GDM1 (cell line): ENCODE measurements at places on chromosomes 7 and 10.

DNA sequence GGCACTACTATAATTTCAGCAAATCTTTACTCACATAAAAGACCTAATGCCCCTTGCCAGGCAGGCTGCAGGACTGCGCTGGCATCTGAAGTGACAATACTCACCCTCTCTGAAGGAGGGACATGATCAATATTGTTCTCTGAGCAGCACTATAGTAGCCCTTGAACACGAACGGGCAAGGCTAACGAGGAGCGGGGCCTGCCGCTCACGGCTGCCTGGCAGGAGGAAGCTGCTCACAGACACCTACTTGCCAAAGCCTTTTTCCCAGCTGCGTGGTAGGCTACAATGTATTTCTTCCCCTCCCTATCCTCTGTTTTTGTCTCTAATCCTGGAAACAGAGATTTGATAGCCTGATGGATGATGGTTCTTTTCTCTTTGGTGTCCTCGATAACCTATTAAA is 19.9 kb downstream of the PUS7 start:
- DNase-seq = no peak

- DNase-seq = no peak
Measured at GRCh38 chr10:97180363-97180755, 5.4 kb downstream of the SLIT1 start.

- no peak for DNase-seq
Measured at GRCh38 chr10:86254081-86254480, 112.5 kb downstream of the GRID1 start.

DNA sequence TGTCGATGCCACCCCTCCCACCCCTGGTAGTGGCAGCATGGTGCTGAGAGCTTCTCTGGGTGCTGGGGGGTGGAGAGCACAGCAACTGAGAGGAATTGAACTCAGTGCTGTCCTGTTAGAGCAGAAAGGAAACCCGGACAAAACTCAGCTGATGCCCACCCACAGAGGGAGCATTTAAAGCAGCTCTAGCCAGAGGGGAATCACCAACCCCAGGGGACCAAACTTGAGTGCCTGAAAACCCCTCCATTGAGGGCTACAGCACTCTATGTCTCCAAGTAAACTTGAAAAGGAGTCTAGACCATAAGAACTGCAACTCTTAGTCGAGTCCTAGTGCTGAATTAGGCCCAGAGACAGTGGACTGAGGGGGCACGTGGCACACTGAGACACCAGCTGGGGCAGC is 16.8 kb upstream of the FOXI2 start:
- DNase-seq = no peak

GRCh38 chr10:130941886-130942285 is 369.6 kb downstream of the TCERG1L start:
- no peak for DNase-seq

DNA sequence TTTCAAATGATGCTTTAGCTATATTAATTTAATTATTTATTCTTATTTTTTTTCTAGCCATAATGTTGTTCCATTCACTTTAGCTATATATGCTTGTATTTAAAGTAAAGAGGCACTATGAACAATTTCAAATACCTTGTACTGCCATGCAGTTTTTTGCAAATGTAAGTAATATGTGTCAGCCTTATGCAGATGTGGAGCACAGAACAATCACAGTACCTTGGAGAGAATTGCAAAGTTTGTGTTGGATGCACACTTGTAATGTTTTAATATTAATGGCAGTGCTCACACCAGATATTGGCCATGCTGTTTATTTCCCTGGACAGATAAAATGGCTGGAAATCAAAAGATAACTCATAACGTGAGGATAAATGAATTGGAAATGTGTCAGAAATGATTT is 663.5 kb upstream of the SEMA3D start:
- no peak for DNase-seq

DNA sequence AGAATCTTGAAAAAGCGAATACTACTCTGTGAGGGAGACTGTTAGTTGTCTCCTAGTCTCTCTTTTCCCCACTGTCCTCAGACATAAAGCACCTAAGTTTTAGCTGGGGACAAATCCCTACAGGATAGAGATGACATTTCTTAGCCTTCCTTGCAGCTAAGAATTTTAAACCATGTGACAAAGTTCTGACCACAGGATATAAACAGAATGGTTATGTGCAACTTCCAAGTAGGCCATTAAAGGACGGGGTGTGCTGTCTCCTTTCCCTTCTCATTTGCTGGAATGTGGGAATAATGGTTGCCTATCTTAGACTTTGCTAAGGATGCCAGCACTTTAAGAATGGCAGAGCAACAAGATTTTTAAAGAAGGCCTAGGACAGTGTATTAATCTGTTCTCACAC is 74.9 kb upstream of the PRPS1L1 start:
- DNase-seq = no peak

DNA sequence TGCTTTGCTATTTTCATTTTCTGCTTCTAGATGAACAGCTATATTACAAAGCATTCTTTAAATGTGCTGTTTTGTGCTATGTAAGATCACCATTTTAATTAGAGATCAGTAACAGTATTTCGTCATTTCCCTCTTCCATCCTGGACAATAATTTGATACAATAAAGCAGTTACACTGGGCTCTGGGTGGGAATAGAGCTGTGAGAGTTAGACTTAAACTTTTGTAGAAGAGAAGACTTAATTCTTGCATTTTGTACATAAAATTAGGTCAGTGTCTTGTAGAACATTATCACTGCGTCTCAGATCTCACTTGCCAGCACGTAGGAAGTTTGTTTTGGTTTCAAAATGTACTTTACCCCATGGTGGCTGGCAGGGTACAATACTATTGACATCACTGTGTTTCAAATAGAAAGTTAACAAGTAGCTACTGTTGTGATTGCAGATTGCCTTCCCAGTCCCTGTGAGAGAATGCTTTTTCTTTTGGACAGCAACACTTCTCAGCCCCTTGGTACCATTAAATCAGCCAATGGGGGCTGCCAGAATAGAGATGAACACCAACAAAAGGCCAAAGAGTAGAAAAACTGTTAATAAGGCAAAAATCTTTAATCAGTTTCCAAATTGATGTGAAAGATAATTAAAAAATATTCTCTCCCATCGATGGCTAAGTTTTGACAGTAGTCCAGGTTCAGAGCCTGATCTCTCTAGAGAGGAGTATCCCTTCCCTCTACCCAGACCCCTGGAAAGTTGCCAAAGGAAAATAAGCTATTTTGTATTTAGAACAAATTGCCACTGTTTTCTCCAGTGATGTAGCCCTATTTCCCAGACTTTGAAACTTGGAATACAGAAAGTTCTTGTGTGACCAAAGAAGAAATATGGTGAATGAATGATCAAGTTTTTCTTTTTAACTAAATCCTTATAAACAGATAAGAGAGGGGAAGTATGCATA is 35.1 kb downstream of the SMNDC1 start:
- no peak for DNase-seq

DNA sequence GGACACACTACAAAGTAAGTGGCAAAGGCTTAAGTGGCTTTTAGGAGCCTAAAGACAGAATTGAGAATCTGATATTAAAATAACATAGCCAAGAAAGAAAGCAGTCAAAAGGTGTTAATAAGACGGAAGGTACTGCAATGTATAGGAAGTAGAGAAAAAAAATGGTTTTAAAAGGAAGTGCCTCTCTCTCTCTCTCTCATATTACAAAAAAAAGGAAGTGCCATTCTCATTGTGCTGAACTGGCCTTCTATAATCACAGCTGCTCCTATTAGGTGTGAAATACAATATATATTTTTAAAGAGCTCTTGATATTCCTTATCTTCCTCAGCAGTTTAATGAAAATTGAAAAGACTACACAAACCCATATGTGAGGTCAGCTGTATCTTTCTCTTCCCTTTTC is 199.4 kb upstream of the NPVF start:
- DNase-seq = no peak

DNA sequence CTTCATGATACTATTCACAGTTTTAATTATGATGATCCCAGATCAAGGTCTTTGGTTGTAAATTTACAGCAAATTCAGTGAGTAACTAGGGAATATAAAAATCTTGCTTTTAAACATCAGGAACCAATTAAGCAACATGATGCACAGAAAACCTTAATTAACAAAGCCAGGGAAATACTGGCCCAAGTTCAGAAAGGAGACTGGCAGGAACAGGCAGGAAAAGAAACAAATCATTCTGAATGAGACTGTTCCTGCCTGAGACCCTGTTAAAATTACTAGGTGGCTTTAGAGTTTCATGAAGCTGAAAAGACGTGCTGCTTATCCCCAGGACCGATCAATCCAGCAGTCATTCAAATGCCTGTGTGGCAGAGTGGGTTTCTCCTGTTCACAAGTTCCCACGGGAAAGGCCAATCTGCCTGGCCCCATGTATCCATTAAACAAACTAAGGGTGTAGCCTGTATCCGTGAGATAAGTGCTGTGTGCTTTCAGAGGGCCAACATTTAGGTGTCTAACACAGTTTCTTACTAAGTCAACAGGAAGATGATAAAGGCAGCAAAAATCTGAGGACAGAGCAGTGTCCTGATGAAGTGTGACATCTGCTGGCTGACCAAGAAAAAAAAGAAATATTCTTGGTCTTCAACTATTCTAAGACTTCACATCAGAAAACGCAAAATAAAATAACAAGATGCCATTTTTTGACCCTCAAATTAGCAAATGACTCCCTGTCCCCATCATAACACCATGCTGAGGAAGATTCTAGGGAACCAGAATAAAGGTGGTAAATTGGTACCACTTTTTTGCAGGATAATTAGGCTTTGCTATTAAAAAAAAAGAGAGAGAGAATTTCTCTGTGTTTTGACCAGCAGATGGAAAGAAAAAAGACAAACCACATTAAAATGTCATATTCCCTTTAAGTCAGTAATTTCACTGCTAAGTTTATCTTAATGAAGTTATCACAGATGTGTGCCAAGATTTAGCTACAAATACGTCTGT is 34.2 kb downstream of the PUS7 start:
- DNase-seq = peak; percentile 20

GRCh38 chr10:32379318-32379949 is 32.5 kb upstream of the EPC1 start:
- peak; percentile 65 for DNase-seq

DNA sequence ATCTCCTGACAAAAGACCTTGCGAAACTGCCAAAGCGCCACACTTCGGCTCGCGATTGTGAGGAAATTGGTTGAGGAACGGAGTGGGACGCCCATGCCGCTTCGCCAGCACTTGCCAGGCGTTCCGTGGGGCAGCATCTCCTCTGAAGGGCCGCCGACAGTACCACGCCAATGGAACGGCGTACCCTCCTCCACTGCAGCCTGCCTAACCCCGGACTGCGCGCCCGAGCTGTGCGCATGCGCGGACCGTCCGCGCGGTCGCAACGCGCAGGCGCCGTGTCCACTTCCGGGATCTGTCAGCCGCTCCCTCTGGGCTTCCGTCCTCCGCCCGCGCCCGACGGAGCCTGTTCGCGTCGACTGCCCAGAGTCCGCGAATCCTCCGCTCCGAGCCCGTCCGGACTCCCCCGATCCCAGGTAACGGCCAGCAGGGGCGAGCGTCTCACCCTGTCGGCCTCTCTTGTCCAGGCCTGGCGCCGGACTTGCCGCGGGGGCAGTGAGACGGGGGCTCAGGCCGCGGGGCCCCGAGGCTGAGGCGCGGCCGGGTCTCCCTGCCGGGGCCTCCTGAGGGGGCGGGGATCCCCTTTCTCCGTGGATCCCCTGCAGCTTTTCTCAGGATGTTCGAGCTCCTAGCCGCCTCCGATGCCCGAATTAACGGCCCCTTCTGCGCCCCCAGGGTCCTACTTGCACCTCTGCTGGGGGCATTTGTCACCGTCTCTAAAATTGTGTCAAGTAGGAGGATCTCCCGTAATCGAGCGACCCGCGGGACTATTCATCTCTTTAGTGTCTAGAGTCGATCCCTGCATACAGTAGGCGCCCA is at the start of gene ARPC1A:
TSS of gene ARPC1A (plus strand) at position 307 of the 816 bp plus-strand sequence. CDS start 7,456 bp downstream, outside the sequence.
- peak; percentile 91 for DNase-seq

DNA sequence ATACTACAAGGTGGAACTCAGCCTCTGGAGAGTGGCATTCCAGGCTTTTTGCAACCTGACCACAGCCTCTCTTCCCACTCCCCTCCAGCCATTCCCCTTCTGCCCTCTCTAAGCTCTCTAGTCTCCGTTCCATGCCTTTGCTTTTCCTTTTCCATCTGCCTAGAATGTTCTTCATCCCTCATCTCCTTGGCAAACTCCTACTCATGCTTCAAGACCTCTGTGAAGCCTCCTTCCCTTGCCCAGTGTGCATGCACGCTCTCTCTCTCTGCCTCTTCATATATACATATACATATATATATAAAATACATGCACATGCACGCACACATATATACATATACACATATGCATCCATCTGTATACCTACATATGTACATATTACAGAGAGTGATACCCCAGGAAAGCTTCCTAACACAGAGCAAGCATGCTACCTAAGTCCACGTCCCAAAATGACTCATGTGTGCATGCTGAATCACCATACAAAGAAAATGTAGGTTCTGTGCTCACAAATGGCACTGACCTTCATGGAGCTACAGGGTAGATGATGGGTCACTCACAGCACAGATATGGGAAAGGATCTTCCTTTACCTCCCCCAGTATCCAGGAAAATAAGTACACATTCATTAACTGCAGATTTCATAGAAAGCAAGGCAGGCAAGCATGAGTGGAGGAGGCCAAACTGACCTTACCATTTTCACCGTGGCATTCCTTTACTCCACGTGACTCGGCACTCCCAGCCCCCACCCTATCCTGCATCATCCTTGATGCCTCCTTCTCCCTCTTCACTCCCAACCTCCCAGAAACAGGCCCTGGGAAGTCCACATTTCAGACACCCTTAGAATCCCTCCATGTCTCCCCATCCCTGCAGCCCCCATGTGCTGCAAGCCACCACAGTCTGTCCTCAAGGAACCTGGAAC is 238.4 kb upstream of the ZMIZ1 start:
- DNase-seq = no peak

DNA sequence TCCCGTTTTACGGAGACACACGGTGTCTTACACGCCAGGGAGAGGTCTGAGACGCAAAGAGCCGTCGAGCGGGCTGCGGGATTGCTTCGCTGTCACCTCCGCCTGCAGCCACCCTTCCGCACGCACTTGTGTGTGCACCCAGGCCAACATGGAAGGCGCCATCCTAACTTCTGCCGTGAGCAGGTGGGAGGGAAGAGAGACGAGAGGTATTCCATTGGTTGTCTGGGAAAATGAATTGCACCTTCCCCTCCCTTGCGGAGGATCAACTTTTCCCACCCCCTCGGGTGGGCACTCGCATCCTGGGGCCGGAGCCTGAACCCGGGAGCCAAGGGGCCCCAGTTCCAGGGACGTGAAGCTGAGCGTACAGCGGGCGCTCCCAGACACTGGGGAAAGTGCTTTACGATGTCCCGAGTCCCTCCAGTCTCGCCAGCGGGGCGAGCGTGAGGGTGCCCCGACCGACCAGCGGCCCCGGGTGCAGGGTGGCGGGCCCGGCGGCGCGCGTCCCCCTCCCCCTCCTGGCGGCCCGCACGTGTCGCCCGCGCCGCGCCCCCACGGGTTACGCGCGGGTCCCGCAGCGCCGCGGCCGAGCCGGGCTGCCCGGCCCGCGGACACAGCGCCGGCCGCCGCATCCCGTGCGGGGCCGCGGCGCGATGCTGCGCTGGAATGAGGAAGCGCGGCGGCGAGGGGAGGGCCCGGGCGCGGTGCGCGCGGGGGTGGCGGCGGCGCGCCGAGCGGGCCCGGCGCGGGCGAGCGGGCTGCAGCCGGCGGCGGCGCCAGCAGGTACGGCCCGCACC is 984 bp upstream of the IKZF1 start:
- no peak for DNase-seq

GRCh38 chr7:136942994-136943393 is 74.5 kb downstream of the CHRM2 start:
- DNase-seq = no peak
